ENCODE measurements at places on chromosomes 4 and X.

- DNase-seq, result no peak
Observed at GRCh38 chrX:21847342-21847741, 7.9 kb downstream of the MBTPS2 start.

- no peak for DNase-seq
Observed at GRCh38 chr4:13454786-13455185, 29.4 kb downstream of the RAB28 start.

DNA sequence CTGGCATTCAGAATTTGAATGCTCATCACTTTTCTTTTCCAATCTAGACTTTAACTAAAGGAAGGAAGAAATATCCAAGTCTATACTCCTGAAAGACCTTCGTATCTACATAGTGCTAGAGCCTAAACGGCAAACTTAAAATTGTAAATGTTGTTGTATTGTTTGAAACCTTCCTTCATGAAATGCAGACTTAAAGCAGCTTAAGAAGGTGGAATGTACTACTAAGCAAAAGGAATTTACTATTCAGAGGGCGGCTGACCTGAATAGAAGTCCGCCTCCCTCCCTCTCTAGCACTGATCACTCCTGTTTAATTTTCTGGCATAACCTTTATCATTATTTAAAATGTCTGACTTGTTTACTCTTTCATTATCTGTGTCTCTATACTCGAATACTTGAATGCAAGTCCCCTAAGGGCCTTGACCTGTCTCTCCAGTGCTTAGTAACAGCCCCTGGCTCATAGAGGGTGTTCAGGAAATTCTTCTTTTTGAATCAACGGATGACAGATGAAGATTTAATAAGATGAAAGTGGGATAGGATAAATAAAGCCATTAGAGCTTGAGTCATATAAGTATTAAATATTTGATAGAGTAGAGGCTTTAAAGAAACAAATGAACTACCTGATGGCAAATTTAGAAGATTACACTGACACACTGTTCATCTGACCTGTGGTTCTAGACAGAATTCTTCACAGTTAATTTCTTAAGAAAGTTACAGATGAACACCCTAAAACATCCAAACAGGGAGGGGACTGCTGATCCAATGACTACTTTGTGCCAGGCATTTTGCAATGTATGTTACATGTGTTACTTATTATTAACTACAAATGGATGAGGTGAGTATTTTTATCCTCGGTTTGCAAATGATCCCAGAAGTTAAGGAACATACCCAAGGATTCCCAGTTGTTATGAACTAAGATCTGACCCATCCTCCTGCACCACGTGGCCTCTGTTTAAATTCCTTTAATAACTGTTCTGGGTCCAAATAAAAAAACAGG, 20.2 kb upstream of the RBPJ start:
- no peak for DNase-seq

GRCh38 chr4:128427832-128428366, 140.3 kb upstream of the PGRMC2 start:
- peak; percentile 72 for DNase-seq

DNA sequence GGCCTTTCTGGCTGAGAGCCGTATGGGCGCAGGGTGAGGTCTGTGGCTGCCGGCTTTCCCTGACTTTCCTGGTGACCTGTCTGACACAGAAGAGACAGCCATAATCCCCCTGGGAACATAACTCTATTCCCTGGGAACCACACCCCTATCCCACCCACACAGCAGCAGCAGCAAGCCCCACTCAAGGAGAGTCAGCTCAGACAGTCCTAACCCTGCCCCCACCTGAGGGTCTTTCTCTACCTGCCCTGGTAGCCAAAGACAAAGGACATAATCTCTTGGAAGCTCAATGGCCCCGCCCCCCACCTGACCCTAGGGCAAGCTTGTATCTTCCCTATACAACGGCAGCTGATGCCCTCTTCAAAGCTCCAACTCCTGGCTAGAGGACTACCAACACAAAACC, 74.6 kb downstream of the PABPC4L start:
- DNase-seq, result no peak

- DNase-seq, result peak; percentile 22
Observed at GRCh38 chr4:24488399-24489164, 95.8 kb downstream of the DHX15 start.

DNA sequence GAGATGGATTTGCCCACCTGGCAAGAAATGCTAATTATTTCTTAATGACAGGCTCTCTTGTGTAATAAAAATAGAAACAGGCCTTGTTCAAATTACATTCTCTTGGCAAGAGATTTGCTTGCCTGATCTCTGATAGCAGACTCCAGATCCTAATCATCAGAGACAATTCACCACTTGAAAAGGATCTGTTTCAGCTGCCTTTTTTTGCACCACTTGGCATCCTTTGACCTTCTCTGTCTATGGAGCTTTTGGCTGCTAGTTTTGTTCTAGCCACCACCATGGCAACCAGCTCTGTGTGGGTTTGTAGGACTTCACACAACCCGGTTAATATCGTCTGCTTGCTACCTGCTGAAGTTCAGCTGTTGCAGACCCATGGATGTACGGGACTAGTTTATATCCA, 241.1 kb upstream of the TLL1 start:
- no peak for DNase-seq

DNA sequence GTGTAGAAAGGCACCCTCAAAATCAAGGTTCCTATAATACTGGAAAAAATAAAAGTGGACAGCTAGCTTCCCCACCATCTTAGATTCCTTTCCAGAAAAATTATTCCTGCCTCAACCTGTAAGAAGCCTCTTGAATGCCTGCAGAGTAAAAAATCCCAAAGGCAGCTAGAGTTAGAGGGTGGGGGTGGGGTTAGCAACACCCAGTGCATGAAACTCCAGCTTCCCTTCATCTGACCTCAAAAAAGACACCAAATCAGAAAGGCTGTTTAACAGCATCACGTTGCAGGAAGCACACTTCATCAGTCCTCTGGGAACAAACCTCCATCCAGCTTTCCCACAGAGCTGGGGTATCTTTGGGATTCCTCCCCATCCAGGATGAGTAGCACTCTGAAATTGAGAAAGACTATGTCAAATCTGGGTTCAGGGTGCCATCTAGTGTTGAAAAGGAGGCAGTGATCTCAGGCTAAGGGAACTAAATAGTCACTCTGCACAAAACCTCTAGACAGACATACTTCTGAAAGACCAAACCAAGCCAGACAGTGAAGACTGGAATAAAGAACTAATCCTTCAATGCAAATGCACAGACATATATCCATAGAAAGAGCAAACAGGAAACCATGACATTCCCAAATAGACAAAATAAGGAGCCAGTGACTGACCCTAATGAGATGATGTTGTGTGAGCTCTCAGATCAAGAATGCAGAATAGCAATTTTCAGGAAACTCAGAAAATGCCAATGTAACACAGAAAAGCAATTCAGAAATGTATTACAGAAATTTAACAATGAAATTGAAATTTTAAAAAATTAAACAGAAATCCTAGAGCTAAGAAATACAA, 97.9 kb downstream of the ARHGEF9 start:
- DNase-seq, result no peak

- DNase-seq, result no peak
Observed at GRCh38 chrX:33062041-33062440, 149.3 kb downstream of the DMD start.

- DNase-seq, result no peak
Observed at GRCh38 chr4:24729119-24729730, 66.1 kb upstream of the SOD3 start.

- peak; percentile 15 for DNase-seq
Observed at GRCh38 chr4:3423952-3424351, 17.8 kb upstream of the HGFAC start.

- no peak for DNase-seq
Observed at GRCh38 chr4:149711593-149712365, 103.9 kb downstream of the IQCM start.

All from NCI-H510A treated with DMSO at 0.1 percent for 48 hours (cell line).